A549 treated with RU486 at 1 μM for 4 hours (cell line): ENCODE measurements at places on chromosomes 12 and 14. TPM values are rescaled to one million over a fixed set of nuclear protein-coding genes. Genes with fewer than 3 reads are reported as not detected.

Gene RAB5B
- 23.6 to 34.7 TPM (median 34.3 TPM) in 5 replicates for total RNA-seq

Gene LRTM2
- not detected in 5 replicates for total RNA-seq

Gene SDR9C7
- total RNA-seq, result not detected in 5 replicates

Gene DPF3
- 0.13 to 0.61 TPM (median 0.23 TPM) in 5 replicates for total RNA-seq

Gene RAPGEF3
- total RNA-seq, result 0.27 to 0.78 TPM (median 0.53 TPM) in 5 replicates

Gene NELL2
- 0.46 TPM in 1 of 5 replicates, not detected in the others for total RNA-seq

Gene PRR4
- total RNA-seq, result 1.9 to 5.3 TPM (median 3.3 TPM) in 5 replicates

Gene ACSM4
- not detected in 5 replicates for total RNA-seq

Gene GNPNAT1
- total RNA-seq, result 26.1 to 48.2 TPM (median 45.3 TPM) in 5 replicates

Gene PLEKHG7
- 0.10 TPM in 1 of 5 replicates, not detected in the others for total RNA-seq

Gene ASIC1
- total RNA-seq, result 4.8 to 6.5 TPM (median 5.9 TPM) in 5 replicates

Gene RPL10L
- total RNA-seq, result not detected in 5 replicates

Gene LRP1-AS
- not detected in 5 replicates for total RNA-seq

Gene LALBA
- not detected in 5 replicates for total RNA-seq

Gene POTEM
- total RNA-seq, result not detected in 5 replicates

Gene DIO3
- 0.12 TPM in 1 of 5 replicates, not detected in the others for total RNA-seq

Gene RD3L
- not detected in 5 replicates for total RNA-seq

Gene GALNT6
- 2.6 to 4.3 TPM (median 4.0 TPM) in 5 replicates for total RNA-seq

Gene WBP11
- 46.8 to 52.0 TPM (median 50.0 TPM) in 5 replicates for total RNA-seq

Gene ARG2
- 1.3 to 2.0 TPM (median 1.8 TPM) in 5 replicates for total RNA-seq

Gene IL31
- total RNA-seq, result not detected in 5 replicates

Gene C12orf54
- not detected in 5 replicates for total RNA-seq

Gene CLEC1A
- total RNA-seq, result not detected in 5 replicates

Gene TNFAIP2
- total RNA-seq, result 298 to 395 TPM (median 349 TPM) in 5 replicates

Gene SYT1
- 3.3 to 7.2 TPM (median 7.0 TPM) in 5 replicates for total RNA-seq

Gene CFAP251
- 0.85 to 1.7 TPM (median 0.95 TPM) in 5 replicates for total RNA-seq

Gene BIN2
- 0.12 to 0.21 TPM (median 0.15 TPM) in 4 of 5 replicates, not detected in the other for total RNA-seq

Gene ANO4
- total RNA-seq, result 0.09 to 0.33 TPM (median 0.17 TPM) in 4 of 5 replicates, not detected in the other
